Left kidney (tissue), 8 donors: ENCODE measurements at places on chromosomes 3 and 15.

GRCh38 chr3:18809640-18810305 is 338.5 kb upstream of the KCNH8 start:
- no peak for DNase-seq

DNA sequence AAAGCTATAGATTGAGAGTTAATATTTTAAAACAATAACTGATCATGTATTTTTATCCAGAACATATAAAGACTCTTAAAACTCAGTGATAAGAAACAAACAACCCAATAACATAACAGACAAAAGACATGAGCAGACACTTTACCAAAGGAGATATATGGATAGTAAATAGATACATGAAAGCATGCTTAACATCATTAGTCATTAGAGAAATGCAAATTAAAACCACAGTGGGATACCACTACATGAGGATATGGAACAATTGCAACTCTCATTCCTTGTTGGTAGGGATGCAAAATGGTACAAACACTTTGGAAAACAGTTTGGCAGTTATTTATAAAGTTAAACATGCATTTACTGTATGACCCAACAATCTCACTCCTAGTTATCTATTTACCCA is 95.0 kb downstream of the IQCH start:
- DNase-seq: no peak

DNA sequence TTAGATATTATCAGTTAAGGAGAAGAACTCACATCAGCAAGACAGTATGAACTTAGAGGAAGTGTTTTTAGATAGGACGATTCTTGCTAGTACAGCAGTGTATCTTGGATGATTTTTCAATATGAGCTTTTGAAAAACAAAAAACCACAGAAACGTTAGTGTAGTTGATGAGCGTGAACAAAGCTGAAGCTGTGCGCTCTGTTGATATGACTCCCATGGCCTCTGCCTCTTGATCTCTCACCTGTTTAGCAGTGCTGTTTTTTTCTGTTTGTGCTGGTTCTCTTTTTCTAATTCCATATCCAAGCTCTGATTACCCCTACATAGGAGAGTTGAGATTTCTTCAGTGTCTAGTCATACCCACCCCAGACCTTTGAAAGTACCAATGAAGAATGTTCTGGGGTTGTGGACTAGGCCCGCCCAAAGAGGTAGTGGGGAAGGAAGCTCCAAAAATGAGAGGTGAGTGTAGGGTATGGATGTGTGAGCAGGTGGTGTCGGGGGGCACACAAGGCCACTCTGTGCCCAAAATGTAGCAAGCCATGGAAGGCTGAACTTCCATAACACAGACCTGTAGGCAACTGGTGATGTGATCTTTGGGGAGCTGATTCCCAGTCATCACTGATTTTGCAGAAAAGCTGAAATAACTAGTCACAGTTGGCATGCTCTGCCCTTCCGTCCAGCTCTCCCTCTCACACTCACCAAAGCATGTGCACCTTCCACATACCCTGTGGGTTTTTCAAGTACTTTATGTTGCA is 20.0 kb upstream of the CMTM7 start:
- no peak for DNase-seq

GRCh38 chr3:141104151-141104821 is 53.1 kb downstream of the SPSB4 start:
- no peak for DNase-seq

DNA sequence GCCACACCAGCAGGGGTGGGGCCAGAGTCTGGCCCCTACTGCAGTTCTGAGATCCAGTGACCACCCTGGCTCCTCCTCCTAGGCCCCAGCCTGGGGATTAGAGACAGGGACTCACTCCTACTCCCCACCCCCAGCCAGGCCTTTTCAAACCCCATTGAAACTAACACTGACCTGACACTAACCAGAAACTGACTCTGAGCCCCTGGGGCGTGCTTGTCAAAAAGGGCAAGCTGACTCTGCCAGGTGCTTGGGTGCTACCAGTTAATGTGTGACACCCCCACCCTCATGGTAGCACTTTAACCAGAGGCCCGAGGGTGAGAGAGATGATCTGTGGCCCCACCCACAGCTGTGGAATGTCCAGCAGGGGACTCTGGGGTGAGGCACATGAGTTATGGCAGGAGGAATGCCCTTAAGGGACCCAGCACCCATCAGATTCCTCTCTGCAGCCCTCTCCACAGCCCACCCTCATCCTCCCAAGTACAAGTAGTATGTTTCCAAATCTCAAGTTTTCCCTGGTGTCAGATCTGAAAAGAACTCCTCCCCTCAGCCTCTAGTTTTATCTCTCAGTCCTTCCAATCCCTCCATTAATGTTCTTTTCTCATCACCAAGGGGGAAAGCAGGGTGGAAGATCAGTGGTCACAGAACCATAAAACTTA is 1.4 kb downstream of the PTH1R start:
- no peak for DNase-seq

DNA sequence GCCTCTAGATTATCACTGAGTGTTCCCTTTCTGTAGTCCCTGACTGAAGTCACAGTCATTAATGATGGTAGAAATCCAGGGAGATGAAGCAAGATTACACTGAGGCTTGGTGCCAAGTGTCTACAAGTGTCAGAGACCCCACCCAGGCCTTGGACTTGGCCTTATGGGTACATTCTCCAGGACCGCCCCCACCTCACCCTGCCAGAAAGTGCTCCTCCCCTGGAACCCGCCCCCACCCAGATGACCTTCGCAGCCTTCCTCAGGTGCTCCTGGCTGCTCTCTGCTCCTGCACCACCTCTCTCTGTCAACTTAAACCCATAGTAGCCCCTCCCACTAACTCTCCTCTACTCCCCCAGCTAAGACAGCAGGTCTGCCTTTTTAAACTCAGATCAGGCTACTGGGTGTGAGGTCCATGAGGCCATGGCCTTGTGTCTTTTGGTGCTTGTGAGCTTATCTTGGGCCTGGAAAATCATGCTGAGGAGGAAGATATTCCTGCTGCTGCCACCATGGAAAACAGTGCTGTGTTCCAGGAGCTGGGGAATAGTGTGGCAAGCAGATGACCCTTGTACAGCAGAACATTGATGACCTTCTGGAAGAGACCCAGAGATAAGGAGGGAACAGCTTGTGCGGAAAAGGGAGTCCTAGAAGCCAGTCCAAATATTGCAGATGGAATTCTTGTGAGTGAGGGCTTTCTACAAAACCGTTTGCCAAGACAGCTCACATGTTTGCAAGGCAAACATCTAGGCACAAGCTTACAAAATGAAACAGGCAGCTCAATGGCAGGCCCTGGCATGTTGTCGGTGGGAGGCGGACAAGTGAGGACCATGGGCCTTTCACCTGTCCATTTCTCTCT is 40.3 kb upstream of the NDUFB4 start:
- no peak for DNase-seq

DNA sequence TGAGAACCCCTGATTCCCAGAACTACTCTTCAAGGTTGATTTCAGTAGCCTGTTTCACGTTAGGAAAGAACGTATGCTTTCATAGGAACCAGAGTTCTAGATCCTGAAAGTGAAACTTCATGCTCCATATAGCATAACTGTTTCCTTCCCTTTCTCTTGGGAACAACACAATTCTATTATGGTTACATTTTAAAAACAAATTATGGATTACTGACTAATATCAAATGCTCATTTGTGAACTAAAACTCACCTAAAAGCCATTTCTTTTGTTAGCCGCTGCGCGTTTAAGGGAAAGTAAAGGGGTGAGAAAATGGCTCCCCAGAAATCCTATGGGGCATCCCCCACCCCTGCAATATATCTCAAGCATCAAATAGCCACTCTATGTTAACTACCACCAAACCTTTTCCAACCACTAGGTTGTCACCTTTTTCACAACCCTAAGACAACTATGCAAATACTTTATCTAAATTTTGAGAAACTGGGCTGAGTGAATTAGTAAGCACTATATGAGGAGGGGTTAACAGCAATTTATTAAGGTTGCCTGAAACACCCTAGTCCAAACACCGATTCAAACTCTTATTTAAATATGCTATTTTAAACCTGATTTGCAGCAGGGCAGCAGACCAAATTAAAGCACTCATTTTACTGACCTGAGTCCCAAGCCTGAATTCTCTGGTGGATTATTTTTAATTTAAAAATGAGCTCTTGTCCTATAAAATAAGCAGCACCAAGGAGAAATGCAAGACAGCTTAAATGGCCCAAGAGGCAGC is 2.4 kb downstream of the SIAH2 start:
- no peak for DNase-seq
